ENCODE measurements at places on chromosomes 16 and 17. TPM values are rescaled to one million over a fixed set of nuclear protein-coding genes. Genes with fewer than 3 reads are reported as not detected.

GRCh38 chr17:56602292-56603130, 9.0 kb downstream of the NOG start:
- DNase-seq = peak; percentile 52

DNA sequence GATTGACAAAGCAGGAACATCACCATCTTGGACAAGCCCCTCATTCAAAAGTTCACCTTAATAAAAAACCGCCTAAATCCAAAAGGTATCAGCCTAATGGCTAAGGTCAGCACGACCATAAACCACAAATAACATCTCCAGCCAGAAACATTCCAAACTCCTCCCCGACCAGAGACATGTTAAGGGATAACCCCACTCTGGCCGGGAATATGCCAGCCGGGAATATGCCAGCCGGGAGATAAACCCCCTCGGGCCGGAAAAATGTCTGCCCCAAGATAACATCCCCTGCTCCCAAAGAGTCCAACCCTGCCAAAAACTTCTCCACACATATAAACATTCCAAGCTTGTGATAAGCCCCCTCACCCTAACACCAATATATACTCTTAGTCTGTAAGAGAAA, 1.4 kb downstream of the DHX33 start:
- DNase-seq = no peak

DNA sequence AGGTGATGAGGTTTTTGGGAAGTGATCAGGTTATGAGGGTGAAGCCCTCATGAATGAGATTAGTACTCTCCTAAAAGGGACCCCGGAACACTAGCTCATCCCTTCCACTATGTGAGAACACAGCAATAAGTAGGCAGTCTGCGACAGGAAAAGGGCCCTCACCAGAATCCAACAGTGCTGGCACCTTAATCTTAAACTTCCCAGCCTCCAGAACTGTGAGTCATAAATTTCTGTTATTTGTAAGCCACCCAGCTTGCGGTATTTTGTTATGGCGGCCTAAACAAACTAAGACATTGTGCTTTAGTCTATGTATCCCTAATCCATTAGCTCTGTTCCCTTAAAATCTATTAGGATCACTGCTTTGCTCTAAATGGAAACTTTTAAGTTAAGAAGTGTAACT, 8.5 kb downstream of the SLFN12 start:
- no peak for DNase-seq

DNA sequence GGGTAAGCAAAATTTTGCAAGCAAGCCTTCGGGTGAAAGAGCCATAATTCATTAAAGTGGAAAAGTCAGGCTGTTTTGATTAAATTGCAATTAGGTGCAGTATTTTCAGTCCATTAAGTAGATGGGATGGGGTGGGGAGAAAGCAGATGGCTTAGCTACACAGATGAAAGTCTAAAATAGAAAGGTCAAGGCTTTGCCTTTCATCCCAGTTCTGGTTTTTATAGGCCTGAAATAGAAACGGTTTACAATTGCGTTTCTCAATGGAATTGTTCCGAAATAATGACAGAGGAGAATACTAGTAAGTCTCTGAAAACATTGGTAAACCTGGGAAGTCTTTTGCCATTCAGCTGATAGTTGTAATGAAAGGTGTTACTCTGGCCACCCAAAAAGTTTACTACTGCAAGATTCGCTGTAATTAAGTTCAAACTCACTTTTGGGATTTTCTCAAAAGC, 1.5 kb downstream of the PPM1E start:
- no peak for DNase-seq

DNA sequence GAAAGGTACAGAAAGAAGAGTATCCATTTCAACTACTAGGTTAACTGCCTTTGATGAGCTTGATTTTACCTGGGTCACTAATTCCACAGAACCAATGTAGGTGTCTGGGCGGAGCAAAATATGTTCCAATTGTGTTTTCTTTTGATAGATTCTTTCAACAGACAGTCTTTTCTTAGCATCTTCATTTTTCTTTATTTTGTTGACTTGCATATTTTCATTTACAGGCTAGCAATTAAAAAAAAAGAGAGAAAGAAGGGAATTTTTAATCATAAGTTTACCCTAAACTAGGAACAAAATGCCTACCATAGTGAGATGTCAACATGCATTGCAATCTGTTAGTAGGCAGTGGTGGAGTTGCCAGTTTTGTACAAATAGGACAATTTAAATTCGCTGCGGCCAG, 1.0 kb downstream of the TOP2A start:
- DNase-seq = no peak

- no peak for DNase-seq
These were observed 357.9 kb upstream of the ZFHX3 start for GRCh38 chr16:73405851-73406250.

- DNase-seq = peak; percentile 44
These were observed 155.6 kb upstream of the PLCG2 start for GRCh38 chr16:81623365-81624102.

DNA sequence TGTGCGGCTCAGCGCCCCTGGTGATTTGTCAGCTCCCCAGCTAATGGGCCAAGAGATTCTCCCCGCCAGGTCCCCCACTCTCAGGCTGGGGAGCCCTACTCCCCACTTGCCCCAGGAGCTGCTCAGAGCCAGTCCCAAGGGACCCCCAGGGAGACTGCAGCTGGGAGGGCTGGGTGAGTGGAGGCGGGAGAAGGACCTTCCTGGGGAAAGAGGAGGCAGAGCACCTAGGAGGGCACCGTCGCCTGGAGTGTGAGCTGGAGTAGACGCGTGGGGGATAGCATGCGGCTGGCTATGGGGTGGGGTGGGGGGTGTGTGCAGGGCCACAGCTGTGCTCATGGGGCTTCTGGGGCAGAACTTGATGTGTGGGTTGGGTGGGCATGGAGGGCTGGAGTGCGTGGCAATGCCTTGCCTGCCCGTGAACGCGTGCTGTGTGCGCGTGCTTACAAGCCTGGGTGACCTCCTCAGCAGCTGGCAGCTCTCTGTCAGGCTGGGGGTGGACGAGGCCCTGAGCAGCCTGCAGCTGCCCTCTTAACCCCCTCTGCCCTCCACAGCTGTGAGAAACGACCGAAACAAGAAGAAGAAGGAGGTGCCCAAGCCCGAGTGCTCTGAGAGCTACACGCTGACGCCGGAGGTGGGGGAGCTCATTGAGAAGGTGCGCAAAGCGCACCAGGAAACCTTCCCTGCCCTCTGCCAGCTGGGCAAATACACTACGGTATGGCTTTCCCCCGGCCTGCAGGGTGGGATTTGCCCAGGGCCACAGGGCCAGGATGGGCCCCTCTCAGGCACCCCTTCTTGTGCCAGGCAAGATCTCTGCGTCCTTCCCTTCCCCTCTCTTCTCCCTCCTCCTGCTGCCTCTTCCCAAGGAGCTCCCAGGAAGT, 12.9 kb downstream of the GJD3 start:
- peak; percentile 37 for DNase-seq

DNA sequence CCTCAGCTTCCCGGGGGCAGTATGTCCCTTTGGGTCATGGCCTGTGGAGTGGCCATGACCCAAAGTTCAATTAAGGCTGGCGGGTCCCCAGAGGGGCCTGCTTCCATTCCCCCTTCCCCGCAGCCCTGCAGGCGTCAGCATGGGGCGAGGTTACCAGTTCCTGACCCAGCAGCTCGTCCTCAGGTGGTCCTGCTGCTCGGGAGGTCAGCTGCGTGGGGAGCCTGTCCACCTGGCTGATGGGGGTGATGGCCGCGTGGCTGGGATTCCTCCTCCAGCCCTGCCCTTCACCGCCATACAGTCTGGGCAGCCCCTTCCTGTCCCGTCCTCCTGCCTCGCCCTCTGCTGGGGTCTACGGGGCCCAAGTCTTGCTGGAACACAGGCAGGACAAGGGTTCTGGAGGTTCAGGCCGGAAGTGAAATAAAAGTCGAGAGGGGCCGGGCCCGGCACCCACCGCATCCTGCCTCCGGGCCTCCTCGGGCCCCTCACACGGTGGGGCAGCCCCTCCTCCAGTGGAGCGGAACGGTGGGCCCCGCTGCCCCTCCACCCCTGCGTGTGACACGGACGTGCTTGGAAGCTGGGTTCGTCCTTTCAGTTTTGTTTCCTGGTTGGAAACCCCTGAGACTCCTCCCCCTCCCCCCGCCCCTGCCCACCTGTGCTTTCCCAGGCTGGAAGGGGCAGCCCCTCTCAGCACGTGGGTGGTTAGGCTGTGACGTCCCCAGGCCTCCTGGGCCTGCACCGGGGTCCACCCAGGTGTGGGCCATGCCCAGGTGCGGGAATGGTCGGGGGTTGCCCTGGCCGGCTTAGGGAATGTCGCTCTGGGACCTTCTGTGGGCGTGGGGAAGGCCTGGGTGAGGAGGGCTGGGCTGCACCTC, 6.8 kb downstream of the UBALD2 start:
- no peak for DNase-seq

- no peak for DNase-seq
These were observed 3.9 kb downstream of the RAPGEFL1 start for GRCh38 chr17:40181205-40181604.

DNA sequence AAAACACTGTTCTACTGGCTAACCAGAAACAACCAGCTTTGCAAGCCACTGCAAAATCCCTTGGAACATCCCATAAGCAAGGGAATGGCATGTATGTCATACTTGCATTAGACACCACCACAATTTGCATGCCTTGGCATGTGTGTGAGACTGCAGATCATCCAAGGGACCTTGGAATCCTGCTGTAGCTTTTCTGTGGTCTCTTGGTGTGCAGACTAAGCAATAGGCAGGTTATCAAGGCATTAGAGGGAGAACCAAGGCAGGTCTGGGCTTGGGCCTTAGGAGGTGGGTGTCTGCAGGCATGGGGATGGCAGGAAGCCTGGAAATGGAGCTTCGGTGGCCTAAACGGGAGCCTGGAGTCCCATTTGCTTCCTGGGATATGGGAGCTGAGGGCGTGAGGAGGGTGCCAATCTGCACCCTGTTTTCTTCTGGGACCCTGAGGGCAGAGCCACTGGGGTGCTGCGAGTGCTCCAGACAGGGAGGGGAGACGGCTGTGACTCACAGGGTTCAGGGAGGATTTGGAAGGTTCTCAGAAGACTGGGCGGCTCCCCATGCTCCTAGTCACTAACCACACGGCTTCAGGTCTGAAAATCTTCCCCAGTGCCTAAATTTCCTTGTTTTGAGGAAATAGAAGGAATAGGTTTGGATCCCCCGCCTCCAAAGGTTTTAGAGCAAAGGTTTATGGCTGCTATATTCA, 36.6 kb downstream of the FAM20A start:
- no peak for DNase-seq

GRCh38 chr17:2264067-2264860, 39.3 kb downstream of the SMG6 start:
- peak; percentile 27 for DNase-seq

DNA sequence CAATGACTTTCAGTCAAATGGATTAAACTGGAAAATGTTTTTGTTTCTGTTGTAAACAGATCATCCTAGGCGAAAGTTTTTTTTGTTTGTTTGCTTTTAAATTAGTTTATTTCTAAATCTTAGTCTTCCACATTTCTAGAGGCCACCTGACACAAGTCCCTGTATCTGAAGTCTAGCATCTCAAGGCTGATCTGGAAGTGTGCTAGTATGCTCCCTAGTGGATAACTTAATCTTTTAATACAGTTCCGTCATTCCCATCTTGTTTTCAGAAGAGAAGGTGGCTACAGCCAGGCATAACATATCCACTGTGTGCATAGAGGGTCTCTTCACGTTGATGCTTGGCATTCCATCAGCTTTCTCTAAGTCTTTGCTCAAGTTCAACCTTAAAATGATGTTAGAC, 7.6 kb downstream of the IFT20 start:
- DNase-seq = peak; percentile 22

DNA sequence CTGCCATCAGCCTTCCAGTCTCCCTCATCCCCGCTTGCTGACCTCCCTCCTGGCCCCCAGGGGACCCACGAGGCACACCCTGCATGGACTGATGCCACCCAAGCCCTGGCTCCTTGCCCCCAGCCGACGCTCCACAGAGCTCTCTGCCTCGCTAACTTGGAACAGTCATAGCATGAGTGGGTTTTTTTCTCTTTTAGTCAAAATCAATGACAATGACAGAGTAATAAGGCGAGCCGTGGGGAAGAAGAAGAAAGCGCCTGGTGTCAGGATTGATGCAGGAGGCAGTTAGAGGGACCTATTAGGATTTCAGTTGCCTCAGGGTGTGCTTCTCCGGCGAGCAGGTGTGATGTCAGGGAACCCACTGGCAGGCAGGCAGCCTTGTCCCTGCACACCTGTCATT, 176.3 kb upstream of the TNRC6C start:
- DNase-seq = no peak

Gene CCL4
- not detected for total RNA-seq

Gene NPIPB9
- total RNA-seq = not detected

Gene DPEP3
- not detected for total RNA-seq

Gene MRM1
- total RNA-seq = 11.2 TPM

Gene TAT
- total RNA-seq = not detected

Gene RDM1
- total RNA-seq = 0.77 TPM

Gene FBXO31
- 24.3 TPM for total RNA-seq

Gene RNU2-1
- total RNA-seq = not detected

Data from LHCN-M2 (cell line).